Transverse colon (tissue), 4 donors: ENCODE measurements at places on chromosomes 4 and X. TPM values are rescaled to one million over a fixed set of nuclear protein-coding genes. Genes with fewer than 3 reads are reported as not detected.

Gene PRDM8
- total RNA-seq = 5.2 TPM

Gene DAPP1
- 6.4 TPM for total RNA-seq

Gene GATA1
- not detected for total RNA-seq

Gene DYNLT3
- 23.6 TPM for total RNA-seq

Gene CPE
- 7.5 TPM for total RNA-seq

Gene SGCB
- total RNA-seq = 4.9 TPM

Gene MAGEA3
- total RNA-seq = not detected

Gene REST
- total RNA-seq = 25.7 TPM

Gene CLDN22
- total RNA-seq = not detected

Gene GASK1B
- total RNA-seq = 7.9 TPM

Gene DMRTC1
- total RNA-seq = not detected

DNA sequence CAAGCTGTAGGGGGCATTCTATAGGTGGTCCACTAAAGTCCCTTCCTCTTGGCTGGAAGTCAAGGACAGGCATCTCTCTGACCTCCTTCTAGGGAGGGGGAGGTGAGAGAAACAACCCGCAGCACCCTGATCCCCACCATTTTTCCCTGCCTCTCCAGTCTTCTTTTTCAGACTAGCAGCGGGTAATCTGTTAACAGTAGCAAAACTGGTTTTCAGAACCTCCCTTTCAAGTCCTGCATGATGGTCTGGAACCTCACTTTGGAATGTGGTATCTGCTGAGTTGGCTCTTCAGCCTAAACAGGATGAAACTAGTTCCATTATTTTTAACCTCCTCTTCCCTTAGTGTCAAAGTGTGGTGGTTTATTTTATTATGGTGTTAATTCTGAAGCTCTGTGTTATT lies 196.0 kb downstream of the NWD2 start:
- no peak for DNase-seq

- DNase-seq = no peak
These were observed 112.5 kb downstream of the MAB21L2 start for GRCh38 chr4:150694438-150694837.

DNA sequence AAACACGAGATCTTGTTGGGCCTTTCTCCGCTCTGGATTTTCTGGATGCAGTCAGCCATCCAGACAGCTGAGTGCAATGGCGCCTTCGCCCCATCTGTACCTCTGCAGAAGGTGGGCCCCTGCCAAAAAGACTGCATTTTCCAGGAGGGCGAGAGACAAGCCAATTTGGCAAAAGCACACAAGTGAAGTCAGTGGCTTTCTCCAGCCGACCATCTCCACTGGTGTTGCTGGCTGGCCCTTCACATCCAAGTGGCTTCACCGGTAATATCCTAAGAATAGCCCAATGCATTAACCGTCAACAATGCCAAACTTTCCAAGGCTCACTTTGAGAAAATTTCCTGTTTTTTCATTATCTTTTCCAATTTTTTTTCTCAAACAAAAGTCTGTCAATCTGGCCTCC lies 96.2 kb upstream of the MXRA5 start:
- DNase-seq = no peak

GRCh38 chrX:13007519-13008188 lies 32.7 kb downstream of the TMSB4X start:
- no peak for DNase-seq

GRCh38 chr4:59518005-59518823 lies 1681.9 kb upstream of the ADGRL3 start:
- no peak for DNase-seq

- no peak for DNase-seq
These were observed 57.5 kb downstream of the MAML3 start for GRCh38 chr4:140096483-140096861.

DNA sequence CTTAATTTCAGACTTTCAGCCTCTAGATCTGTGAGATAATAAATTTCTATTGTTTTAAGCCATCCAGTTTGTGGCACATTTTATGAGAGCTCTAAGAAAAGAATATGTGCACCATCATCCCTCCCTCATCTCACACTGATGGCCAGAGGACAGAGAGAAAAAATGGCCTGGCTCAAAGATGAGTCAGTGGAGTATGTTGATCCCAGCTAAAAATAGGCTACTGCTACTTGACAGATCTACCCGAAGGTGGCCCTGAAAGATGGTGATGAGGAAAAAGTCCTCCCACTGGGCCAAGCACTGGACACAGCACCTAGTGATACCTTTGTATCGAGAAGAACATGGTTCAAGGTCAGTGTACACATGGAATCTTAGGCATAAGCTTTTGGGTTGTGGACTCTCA lies 38.2 kb upstream of the DCTD start:
- DNase-seq = no peak

DNA sequence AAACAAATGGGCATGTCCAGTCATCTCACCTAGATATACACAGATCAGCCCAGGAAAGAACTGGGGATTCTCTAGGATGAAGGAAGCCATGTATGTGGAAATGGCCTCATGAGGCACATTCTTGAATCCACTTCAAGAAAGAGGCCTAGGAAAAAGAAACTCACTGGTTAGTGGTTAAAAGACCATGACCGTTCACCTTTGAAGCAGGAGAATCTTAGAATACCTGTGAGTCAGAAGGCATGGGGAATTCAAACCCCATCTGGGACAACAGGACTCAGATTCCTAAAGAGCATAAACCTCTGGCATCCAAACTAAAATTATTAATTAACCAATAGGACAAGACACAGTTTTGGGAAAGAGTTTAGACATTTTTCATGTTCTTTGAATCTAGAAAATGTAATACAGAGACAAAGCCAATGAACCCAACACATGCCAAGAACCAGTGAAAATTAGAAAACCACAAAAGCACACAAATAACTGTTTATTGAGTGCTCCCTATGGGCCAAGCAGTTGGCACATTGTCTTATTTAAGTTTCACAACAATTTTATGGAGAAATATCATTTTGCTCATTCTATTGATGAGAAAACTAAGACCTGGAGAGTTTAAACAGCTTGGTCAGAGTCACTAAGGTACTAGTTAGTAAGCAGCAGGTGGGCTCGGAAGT lies 97.5 kb downstream of the NPNT start:
- DNase-seq = no peak

DNA sequence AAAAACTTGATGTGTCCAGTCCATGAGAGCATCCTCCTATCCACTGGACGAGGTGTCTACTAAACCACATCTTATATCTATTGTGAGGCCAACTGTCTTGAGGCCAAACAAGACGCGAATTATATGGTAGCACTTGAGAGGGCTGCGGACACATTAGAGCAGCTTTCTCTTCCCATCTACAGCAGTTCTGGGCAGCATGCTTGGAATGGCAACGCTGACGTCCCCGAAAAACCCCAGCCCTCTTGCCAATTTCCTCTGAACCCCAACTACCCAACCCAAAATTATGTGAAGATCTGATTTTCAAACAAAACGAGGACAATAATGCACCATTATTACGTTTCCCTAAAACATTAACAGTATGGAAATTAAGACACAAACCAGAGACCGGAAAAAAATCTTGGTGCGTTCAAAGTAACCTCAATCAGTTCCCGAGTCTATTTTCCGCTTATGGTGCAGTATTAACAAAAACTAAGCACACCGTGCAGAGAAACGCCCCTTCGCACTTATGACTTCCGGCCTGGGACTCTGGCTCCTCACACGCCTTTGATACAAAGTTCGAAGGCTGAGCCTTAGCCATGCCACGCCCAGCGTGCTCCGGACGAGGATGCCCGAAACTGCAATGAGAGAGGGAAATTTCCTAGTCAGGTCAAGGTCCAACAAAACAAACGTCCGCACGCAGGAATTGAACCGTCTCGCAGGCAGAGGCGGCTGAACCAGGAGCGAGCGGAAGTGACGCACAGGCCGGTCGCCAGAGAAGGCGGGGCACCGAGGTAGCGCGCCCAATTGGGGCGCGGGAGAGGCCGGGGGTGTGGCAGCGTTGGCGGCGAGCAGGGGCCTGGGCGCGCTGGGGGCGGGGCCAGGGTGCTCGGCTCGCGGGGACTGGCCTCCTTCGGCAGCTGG lies 458 bp upstream of the AP1AR start:
- DNase-seq = peak; percentile 99

- no peak for DNase-seq
These were observed 38.9 kb upstream of the TLR2 start for GRCh38 chr4:153645183-153645582.

GRCh38 chr4:112403101-112403945 lies 106.2 kb downstream of the ALPK1 start:
- DNase-seq = no peak

- no peak for DNase-seq
These were observed 127.1 kb downstream of the KLHL13 start for GRCh38 chrX:117989512-117989911.

GRCh38 chrX:129239371-129239770 lies 283.9 kb downstream of the SMARCA1 start:
- no peak for DNase-seq

DNA sequence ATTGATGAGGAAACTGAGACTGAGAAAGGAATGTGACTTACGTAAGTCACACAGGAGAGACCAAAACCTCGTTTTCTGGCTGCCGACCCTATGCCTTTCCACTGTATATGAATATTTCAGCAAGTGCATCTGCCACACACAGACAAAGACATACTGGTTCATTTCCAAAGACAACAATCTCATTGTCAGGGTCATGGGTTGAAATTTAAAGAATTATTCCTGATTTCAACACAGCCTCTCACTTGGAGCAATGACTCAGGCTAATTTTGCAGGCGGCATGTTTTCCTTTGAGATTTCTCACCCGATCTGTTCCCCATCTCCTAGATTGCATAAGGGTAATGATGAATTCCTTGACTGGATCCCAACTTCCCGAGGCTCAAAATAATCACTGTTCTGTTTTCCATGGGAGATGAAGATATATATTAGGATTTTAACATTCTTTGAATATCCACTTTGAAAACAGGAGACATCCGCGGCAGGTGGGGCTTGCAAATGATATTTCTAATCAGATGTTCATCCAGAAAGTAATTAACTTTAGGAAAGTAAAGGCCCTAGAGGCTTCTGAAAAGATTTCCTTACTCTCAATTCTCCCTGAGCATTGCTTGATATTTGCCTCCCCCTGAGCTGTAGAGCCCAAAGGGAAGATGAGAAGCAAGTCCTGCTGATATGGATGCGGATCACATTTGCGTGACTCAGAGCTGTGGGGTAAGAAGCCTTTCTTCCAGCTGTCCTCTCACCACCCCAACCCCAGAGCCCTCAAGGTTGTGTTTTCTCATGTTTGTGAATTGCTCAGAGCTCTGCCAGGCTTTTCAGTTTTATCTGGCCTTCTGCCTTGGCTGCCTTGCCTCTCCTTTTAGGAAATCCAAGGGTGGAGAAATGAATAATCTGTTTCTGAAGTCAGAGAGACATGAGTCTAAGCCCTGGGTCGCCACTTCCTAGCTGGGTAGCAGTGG lies 361.1 kb upstream of the BOD1L1 start:
- no peak for DNase-seq

DNA sequence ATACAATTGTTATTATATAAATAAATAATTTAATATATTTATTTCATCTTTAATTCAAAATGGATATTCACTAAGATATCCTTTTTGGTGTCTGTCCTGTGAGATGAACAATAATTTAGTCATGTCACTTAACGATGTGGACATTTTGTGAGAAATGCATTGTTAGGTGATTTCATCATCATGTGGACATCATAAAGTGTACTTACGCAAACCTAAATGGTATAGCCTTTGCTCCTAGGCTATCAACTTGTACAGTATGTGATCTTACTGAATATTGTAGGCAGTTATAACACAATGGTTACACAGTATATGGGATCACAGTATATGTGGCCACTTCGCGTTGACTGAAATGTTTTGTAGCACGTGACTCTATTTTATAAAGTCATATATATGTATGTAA lies 20.2 kb upstream of the CHRNA9 start:
- no peak for DNase-seq

DNA sequence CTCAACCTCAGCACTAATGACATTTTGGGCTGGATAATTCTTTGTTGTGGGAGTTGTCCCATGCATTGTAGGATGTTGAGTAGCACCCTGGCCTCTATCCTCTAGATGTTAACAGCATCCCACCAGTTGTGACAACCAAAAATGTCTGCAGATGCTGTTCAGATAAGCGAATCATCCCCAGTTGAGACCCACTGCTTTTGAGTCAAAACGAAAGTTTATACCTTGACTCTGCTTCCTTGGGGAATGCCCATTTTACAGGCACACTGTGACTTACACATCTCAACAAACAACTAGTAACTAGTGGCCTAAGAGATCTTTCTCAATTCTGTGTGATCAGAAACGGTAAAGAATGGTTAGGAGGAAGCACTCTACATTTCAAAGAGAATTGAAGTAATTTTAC lies 37.0 kb downstream of the SEPSECS start:
- DNase-seq = no peak

GRCh38 chrX:142891046-142891445 lies 134.7 kb upstream of the SPANXN4 start:
- DNase-seq = no peak

- DNase-seq = no peak
These were observed 31.5 kb upstream of the LRBA start for GRCh38 chr4:151046609-151047008.

DNA sequence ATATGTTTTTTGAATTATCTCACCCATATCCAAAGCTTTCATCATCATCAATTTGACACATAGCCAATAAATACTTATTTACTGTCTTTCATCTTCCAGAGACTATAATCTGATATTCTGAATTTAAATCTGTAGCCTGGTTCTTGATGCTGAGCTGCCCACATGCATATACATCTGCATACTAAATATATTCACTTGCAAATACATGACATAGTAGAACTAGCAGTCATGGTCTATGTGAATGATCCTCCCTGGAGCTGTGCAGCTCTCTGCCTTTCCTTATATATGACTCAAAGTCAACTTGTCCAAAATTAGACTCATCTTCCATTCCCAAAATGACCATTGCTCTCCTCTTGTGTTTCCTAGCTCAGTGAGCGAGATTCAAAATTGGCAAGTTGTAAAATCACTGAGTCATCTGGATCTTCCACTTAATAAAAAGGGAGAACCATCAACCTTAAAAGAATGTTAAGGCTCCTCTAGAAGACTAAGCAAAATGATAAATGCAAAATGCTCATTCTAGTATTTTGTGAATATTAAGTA lies 448.2 kb downstream of the PPARGC1A start:
- DNase-seq = no peak

GRCh38 chrX:150753357-150753756 lies 60.2 kb downstream of the MTMR1 start:
- DNase-seq = no peak

- no peak for DNase-seq
These were observed 92.7 kb upstream of the TRIM2 start for GRCh38 chr4:153111426-153112040.

DNA sequence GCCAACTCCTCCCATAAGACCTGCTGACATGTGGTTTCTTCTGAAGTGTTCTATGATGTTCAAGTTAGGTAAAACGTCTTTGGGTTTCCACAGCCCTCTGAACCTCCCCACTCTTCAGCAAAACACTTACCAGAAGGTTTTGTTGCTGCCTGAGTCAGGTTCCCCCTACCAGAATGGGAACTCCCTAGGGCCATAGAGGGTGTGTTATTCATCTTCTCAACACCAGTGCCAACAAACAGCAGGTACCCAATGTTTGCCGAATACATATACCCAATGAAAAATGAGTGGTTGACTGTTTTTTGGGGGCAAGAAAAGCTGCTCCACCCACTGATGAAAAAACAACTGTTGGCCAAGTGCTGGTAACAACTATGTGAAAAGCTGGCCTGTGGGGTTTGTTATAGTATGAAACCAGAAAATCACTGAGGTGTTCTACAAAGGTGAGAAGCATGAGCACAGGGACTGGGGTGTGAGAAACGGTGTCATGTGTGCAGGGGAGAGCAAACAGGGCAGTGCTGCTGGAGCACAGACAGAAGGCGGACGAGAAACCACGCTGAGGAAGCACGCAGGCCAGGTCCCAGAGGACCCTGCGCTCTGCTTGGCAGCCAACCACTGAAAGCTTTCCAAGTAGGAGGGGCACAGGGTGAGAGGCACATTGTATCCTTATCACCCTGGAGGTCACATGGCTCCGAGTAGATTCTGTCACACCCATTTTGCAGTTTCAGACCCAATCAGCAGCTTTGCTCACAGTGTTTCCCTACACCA lies 28.8 kb downstream of the ATP8A1 start:
- DNase-seq = peak; percentile 53
